GM12891 (cell line): ENCODE measurements at places on chromosomes 13 and 19.
A peak's percentile ranks its signal among the peaks of the same experiment; 100 is the strongest.

DNA sequence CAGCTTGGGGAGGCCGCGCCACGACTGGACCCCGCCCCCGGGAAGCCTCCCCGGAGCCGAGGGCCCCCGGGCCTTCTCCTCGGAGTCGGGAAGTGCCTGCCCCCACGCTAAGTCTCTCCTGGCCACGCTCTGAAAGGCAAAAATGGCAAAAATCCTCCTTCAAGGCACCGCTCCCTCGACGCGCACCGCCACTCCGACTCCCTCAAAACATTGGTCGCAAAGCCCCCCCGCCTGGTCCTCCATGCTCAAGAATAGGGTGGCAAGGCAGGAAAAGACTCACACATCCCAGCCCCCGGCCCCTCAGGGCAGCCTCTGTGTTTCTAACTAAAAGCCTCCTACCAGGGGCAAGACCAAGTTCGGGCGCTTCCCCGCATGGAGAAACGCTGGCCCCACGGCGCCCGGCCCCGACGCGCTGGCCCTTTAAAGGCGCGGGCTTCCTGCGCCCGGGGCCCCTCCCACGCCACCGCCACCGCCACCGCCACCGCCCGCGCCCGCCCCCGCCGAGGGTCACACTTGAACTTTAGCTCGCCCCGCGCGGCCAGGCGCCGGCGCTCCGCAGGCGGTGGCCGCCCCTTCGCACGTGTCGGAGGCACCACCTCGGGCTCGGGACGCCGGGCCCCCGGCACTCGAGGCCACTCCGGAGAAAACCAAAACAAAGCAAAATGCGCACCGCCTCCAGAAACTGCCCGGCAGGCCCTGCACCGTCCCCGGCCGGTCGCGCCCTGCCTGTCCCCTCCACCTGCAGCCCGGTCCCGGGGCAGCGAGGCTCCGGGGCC lies 1.9 kb downstream of the FOXO1 start:
- peak; percentile 16 for DNase-seq

DNA sequence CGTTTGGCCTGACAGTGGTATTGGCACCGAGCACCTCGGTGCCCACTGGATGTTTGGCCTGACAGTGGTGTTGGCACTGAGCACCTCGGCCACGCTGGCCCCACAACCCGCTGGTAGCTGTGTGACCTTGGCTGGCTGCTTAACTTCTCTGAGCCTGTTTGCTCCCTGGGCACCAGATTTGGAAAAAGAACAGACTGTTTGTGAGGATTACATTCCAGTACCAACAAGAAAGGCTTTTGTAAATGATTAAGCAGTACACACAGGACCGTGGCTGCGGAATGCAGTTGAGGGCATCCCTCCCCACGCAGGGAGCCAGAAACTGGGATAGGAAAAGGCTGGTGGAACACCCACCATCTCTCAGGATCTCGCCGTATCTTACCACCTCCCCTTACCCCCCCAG lies 31.9 kb downstream of the SLC25A42 start:
- DNase-seq, result no peak

DNA sequence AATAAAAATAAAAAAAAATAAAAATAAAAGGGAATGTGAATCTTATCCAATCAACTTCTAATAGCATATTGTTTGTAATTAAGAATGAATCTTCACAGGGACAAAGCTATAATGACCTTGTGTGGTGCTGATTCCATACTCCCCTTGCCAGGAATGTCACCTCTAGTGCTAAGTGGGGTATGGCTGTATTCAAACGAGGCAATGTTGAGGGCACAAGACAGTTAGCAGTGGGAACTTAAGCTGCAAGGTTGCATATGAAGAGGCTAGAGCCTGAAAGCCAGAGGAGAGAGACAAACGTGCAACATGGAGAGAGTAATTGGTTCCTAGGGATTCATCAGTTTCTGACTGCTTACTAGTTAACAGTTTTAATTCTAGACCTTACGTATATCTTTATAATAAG lies 43.9 kb upstream of the CSNK1A1L start:
- no peak for DNase-seq

DNA sequence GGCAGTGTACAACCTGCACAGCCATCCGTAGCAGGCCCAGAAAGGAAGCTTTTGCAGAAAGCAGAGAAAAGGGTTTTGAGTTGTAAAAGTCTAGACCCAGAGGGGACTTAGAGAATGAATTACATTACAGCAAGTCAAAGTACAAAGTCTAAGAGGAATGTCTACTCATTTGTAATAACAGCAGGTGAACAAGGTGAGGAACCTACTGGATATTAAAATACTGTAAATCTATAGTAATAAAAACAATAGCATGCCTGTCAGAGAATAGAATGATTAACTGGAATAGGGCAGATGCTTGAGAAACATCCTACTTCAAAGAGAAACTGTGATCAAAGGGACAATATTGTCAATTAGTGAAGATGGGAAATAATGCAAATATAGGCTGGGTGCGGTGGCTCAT lies 18.3 kb upstream of the ZNF414 start:
- DNase-seq, result no peak

DNA sequence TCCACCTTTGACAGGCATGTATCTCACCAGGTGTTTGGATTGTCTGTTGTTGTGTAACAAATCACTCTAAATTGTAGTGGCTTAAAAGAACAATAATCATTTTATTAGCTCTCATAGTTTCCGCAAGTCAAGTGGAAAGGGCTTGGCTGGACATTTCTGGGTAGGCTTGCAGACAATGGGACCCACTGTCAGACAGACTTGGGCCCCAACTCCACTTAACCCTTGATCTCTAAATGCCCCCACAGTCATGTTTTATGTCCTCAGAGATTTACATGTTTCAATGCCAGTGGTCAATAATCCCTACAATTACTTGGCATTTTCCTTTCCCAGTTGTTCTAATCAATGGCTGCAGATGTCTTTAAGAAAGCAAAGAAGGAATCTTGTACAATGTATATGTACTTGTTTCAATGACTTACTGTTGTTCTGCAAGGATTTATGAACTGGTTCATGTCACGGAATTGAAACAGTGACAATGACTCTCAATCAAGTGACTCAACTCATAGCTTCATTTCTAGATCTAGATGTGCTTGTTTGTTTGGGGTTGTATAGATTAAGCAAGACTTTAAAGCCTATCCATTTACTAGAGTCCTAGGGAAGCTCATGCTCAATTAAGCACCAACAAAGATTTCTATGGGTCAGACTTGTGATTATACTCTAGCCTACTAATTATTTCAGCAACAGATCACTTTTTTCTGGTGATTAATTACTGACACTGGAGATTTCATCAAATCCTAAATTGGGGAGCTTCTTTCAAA lies 510.1 kb upstream of the NBEA start:
- no peak for DNase-seq

GRCh38 chr19:42831221-42832019 lies 48.1 kb downstream of the PSG1 start:
- no peak for DNase-seq

GRCh38 chr19:44794610-44795009 lies 14.3 kb upstream of the BCAM start:
- no peak for DNase-seq

DNA sequence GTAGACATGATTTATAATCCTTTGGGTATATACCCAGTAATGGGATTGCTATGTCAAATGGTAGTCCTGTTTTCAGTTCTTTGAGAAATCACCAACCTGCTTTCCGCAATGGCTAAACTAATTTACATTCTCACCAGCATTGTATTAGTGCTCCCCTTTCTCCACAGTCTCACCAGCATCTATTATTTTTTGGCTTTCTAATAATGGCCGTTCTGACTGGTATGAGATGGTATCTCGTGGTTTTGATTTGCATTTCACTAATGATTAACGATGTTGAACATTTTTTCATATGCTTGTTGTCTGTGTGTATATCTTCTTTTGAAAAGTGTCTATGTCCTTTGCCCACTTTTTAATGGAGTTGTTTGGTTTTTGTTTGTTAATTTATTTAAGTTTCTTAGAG lies 165.1 kb downstream of the PDS5B start:
- no peak for DNase-seq

DNA sequence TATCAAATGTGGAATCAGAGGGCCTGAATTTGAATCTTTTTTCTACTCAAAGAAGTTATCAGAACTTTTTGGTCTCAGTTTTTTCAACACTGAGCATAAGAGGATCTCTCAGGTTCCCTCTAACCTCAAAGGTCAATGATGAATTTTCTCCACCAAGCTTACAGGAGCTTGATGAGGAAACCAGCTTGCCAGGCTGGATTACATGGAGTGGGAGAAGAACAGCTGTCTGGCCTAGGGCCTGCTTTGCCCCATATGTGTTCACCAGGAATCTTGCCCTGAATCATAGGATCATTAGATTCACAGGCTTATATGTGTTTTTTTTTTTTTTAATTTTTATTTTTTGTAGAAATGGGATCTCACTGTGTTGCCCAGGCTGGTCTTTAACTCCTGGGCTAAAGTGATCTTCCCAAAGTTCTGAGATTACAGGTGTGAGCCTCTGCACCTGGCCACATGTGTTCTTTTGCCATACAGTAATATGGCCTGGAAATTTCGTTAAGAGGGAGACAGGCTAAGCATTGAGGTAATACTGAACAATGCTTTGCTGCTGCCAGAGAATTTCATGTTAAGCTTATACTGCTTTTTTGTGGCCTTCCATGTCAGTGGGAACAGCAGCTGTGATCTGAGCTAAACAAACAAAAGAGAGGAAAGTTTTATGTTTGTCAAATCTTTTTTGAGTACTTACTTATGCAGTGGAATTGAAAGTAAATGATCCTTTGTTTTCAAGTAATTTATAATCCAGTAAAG lies 110.6 kb downstream of the DNAJC3 start:
- DNase-seq, result no peak

- peak; percentile 100 for DNase-seq
These were observed 519 bp downstream of the PTBP1 start for GRCh38 chr19:797528-798414.

DNA sequence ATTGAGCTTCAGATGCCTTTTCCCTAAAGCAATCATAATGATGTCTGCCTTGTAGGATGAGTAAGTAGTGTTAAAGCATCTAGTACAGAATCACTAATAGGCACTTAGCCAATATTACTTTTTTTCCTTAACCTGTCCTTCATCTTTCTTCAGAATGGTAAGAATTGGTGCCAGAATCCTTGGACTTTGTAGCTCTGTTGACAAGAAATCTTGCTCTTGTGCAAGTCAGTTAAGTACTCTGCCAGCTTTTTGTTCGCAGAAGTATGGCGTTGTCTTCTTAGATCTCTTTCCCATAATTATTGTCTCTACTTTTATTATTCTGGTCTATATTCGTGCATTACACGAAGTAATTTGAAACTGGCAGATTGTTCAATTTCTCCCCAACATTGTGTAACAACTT lies 554.5 kb downstream of the PCDH9 start:
- no peak for DNase-seq
